ENCODE measurements at places on chromosomes 3 and 15.

DNA sequence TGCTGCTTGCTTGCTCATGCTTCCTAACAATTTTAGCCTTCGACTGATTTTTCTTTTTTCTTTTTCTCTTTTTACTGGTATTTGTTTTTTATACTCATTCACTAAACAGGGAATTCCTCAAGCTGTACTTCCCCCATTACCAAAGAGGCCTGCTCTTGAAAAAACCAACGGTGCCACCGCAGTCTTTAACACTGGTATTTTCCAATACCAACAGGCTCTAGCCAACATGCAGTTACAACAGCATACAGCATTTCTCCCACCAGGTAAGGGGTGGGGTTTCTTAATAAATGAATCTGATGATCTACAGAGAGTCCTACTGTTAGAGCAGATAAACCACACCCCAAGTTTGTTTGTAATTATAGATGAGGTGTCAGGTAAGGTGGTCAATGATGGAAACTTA is 178.8 kb downstream of the MBNL1 start:
- no peak for DNase-seq

DNA sequence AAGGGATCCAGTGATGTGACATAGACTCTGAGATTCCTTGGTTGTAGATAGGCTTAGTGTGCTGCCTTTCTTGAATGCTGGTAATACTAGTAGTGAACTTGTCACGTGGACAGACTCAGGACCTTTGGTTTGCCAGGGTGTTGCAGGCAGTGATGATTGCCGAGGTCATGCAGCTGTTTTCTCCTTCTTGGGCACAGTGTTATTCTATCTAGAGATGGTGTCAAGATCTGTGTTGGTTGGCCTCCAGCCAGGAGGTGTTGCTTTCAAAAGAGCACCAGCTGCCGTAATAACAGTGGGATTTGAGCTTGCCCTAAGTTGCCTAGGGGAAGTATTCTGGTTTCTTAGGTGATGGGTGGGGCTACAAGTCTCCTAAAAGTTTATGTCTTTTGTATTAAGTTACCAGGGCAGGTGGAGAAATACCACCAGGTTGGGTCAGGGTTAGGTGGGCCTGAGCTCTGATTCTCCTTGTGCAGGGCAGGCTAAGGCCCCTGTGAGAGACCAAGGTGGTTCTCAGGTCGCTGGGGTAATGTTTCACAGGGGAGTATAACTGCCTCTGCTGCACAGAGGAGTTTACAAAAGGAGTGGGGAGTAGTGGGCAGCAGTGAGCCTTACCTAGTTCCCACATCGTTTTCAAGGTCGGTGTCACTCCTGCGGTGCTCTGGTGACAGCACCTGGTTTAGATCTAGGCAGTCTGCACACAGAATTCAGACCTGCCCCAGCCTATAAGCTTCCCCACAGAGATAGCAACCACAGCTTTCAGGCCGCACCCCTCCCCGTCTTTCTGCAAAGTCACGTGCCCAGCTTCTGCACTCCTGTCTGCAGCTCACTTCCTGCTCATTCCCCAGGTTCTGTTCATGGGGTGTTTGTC is 350.3 kb downstream of the DOCK3 start:
- DNase-seq, result peak; percentile 41

DNA sequence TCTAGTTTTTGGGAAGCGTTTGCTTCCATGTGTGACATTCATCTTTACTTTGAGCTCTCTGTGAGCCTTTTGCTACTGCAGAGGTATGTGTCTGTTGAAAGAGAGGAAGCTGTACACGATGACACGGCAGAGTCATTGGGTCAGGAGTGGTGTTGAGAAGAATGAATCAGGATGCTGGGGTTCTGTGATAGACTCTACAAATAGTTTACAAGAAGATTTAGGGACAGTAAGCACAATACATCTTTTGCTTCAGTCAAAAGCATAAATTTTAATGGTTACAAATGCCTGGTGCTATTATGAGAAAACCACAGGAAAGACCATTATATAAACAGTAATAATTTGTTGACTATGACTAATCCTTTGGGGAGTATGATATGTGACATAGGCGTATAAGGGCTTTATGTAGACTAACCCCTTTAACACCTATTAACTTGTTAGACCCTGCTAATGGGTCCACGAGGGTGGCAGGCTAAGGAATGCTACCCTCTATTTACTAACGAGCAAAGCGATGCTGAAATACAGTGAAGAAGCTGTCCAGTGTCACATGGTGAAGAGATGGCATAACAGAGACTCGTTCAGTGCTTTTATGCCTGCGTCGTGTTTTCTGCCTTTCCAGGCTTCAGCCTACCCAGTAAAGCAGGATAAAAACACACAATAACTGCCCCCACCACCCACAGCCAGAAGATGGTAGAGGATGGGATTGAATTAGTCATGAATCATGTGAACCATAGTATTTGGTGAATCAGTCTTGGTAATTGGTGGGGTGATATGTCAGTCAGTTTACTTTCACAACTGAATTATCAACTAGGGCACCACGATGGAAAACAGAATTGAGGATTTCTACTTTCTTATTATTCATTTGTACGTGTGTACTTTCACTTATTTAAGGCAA is 118.8 kb downstream of the LPP start:
- DNase-seq, result no peak

- DNase-seq, result no peak
Measured at GRCh38 chr3:62197350-62198012, 175.9 kb downstream of the FEZF2 start.

GRCh38 chr3:23114432-23114831 is 88.7 kb upstream of the UBE2E2 start:
- DNase-seq, result no peak

DNA sequence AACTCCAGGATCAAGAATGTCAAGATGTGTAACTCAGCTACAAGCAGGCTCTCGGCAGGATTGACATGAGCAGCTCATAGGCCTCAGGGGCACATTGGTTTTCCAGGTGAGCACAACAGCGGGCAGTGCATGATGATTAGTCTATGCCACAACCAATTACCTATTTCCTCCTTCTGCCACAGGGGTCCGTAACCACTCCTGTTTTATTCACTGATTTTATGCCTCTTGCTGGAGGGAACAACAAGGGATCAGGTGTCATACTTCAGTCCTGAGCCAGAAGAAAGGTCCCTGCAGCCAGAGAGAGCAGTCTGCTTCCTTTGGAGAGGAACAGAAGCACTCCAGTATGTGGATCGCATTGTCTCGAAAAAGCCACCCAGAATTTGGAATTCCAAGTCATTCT is 35.1 kb upstream of the PTPRG start:
- DNase-seq, result no peak

DNA sequence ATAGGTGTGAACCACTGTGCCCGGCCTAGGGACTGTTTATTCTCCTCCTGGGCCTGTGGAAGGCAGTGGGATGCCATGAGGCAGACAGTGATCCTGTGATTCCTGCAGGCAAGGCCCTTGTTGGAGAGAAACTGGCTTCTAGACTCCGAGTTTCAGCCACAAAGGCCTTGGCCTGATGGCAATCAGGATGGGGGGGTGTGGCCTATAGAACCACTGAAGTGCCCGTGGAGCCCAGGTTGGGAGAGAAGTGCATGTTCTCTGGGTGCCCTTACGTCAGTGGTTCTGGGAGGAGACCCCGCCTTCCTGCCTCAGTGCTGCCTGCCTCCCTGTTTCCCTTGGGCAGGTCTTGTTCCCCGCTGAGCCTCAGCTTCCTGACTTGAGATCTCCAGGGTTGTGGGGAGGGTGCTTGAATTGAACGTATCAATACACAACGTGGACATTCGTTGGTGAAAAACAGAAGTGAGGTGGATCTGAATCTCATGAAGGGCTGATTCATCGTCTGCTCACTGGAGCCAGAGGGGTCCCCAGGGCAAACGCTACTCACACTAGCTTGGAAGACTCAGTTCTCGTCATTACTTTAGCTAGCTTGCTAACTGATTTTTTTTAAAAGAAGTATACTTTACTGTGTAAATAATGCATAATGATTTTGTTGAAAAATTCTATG is 31.8 kb downstream of the IRAK2 start:
- no peak for DNase-seq

GRCh38 chr15:76235186-76235826 is 76.0 kb downstream of the ETFA start:
- DNase-seq, result no peak

DNA sequence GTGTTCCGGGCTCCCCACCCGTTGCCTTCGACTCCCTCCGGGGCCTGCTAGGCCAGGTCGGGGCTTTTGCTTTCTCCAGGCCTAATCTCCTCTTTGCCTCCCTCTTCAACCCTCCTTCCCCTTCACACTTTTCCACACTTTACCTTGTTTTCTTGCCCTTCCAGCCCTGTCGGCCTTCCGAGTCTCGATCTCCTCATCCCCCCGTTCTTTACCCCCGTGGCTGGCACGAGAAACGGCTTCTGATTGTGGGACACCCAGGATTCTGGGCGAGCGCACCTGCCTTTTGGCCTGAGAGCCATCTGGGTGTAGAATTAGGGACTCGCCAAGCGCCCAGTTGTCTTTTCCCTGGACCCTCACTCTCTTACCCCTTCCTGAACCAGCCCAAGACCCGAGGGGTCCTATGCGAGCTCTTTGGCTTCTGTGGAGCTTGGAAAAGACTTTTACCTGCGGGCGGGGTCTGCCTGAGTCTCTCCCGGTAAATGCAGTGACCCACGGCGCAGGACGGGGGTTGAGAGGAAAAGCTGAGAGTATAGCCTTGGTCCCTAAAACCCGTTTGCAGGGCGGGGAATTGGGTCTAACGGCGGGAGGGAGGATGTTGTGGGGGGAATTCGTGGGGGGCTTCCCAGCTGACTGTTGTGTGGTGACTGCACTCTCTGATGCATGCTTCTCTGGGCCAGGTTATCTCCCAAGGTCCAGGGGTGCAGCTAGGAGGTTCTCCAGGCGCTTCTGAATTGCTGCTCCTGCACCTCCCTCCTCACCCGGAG is 5.5 kb upstream of the ONECUT1 start:
- no peak for DNase-seq

GRCh38 chr3:142706321-142707127 is 17.3 kb upstream of the TRPC1 start:
- no peak for DNase-seq

GRCh38 chr3:195319060-195319459 is 48.1 kb upstream of the XXYLT1 start:
- DNase-seq, result no peak

DNA sequence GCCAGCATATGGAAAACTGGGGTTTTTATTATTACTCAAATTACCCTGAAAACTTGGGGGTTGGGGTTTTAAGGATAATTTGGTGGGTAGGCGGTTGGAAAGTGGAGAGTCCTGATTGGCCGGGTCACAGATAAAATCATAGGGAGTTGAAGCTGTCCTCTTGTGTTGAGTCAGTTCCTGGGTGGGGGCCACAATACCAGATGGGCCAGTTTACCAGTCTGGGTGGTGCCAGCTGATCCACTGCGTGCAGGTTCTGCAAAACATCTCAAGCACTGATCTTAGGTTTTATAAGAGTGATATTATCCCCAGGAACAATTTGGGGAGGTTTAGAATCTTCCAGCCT is 4.9 kb upstream of the ZNF662 start:
- DNase-seq, result no peak

GRCh38 chr15:100711516-100712021 is 109.2 kb downstream of the ASB7 start:
- no peak for DNase-seq

DNA sequence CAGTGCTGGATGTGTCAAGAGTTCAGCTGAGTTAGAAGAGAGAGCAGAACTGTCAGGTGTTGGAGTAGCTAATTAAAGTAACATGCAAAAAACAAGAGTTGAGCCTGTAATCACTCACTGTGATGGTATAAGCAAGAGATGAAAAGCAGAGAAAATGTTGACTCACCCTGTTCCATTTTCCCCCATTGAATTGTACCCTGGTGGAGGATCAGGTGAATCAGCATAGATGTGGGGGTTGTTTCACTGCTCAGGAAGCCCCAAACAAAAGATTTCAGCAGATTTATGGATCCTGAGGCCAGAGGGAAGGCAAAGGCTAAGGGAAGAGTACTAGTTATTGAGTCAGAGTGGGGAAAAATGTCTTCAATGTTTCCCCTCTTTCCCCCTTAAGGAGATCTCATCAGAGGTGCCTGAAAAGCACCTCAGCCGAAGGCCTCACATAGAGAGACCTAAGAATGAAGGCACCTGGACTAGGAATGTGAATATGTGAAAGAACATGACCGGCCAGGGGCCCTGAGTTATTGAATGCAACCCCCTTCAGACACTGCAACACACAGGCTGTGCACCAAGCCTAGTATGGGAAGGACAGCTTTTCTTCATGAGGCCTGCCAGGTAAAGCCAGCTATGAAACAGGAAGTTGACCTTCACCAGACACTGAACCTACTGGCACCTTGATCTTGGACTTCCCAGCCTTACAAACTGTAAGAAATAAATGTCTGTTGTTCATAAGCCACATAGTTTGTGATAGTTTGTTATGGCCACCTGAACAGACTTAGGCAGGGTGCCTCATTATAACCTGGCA is 90.1 kb downstream of the TMCO5A start:
- no peak for DNase-seq

DNA sequence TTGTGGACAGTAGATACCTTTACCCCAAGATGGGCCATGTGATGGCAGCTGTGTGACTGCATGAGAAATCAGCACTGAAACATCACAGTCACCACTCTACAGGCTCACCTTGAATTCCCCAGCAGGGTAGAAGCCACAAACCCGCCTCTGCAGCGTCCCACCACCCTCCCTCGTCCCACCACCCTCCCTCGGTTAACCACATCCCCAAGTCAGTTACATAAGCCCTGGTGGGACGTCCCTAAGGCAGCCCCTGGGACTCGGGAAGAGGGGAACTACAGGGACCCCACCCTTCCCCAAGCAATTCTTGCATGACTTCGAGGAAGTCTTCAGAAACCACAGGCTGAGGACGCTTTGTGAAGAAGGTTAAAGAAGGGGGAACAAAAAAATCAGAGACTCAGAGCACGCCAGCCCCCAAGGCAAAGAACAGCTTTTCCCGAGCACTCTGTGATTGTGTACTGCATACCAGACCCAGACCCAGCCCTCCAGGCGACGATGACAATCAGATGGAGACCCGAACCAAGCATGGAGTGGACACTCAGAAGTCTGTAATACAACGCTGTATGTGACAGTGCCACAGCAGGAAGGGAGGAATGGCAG is 60.5 kb downstream of the SH3BP5 start:
- DNase-seq, result peak; percentile 74

DNA sequence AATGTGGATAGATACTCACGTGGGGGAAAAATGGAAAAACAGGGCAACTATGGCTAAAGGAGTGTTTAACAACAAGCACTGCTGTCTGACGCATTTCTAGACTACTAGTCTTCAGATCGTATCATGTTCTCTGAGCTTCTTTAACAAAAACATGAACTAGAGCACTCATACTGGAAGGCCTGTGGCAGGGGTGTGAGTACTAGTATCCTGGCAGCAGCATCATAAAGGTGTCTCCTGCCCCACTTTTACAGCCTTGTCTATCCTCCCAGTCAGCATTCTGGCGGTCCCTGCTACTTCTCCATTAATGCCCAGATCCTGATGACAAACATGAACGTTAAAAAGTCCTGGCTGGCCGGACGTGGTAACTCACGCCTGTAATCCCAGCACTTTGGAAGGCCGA is 4.0 kb downstream of the FMN1 start:
- DNase-seq, result no peak

DNA sequence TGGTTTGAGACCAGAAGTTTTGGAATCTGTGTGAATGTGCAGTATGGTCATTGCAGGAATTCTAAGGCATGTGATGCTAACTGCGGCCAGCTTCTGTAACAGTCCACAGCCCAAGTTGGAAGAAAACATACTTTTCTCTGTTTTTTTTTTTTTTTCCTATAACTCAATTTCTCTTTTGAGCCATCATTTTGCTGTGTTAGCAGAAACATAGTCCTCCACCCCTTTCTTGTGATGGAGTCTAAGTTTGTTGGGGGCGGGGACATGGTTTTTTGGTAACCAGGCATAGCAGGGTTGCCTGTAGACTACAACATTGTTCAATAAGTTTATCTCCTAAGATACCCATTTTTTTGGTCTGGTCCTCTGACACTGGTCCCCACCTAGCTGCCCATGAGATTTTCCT is 223.2 kb upstream of the ONECUT1 start:
- DNase-seq, result no peak

Data from activated naive CD8-positive, alpha-beta T cell treated with anti-CD3 and anti-CD28 coated beads, Interleukin-2, amount 50 U/mL, for 24 hours (primary cell).